ENCODE measurements at places on chromosomes 4 and X.

GRCh38 chrX:25925946-25926345, 212.2 kb upstream of the MAGEB18 start:
- no peak for DNase-seq

DNA sequence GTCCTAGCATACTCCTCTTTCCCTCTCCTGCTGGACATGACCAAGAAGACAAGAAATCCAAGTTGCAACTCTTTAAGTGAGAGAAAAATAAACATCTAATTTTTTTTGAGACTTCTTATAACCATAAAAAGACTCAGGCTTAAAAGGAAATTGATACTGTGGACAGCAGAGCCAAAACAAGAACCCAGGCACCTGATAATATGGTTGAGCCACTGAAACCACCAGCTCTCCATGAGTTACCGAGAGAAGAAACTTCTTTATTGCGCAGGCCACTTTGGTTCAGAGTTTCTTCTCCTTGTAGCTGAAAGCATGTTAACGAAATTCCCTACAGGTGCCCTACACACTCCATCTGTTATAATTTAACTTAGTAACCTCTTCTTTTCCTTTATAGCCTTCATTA, 11.3 kb upstream of the SPCS3 start:
- no peak for DNase-seq

DNA sequence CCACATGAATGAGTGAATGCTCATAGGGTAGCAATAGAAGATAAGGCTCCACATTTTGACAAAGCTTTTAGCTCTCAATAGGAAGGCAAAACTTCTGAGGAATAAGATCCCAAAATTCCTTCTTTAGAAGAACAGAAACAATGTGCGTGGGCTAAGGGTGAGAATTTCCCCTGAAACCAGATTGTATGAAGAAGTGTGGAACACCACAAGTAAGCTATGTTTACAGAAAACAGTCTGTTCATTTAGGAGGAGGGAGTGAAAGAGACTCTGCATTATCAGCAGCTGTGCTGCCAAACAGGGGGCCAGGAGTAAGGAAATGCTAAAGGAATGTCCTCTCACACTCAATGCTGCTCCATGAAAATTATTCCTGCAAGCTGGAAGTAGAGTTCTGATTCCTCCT, 851.6 kb downstream of the CENPC start:
- no peak for DNase-seq

- peak; percentile 33 for DNase-seq
Observed at GRCh38 chr4:8192748-8193738, 6.0 kb upstream of the SH3TC1 start.

DNA sequence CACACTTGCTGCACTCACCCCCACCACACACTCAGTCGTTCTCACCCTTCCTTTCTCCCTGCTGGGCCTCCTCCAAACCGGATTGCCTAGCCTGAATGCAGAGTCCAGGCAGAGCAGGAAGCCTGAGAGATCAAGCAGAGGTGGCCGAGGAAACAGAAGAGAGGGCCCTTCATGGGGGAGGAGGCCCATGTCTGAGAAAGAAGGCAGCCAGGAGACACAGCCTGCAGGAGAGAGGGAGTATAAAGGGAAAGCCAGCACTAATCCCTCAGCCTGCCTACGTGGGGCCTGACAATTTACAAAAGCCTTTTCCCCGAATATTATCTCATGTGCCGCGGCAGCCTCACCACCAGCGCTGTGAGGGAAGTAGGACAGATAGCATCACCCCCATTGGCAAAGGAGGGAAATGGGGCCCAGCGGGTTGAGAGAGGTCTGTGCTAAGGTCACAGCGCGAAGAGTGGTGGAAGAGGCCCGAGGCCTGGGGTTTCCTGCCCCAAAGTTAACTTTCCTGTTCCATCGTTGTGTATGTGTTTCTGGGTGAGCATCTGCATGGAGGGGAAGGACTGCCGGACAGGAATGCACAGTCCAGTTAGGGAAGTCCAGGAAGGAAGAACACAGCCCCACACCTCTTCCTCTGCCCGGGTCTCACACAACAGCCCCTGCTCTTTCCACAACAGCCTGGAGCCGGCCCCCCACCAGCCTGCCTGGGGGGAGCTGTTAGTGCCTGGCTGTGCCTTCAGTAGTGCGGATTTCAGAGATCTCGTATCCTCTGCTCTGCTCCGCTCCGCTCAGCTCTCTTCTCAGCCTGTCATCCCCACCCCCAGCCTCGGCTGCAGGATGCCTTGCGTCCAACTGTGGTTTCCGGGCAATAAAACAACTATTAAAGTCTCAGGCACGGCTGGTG, 50.9 kb upstream of the BCOR start:
- no peak for DNase-seq

DNA sequence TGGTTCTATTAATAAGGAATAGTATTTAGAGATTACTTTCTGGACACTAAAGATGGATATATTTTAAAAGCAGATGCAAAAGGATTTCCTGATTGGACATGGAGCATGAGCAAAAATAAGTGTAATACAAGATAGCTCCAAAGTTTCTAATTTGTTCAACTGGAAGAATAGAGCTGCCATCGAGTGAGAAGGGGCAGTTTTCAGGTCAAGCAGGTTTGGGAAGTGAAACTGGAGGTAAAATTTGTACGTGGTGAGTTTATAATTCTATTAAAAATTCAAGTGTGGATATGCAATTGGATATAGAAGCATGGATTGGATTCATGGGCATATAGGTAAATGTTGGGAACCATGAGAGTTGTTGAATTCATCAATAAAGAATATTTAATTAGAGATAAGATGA, 31.8 kb downstream of the PRDM8 start:
- DNase-seq: no peak

DNA sequence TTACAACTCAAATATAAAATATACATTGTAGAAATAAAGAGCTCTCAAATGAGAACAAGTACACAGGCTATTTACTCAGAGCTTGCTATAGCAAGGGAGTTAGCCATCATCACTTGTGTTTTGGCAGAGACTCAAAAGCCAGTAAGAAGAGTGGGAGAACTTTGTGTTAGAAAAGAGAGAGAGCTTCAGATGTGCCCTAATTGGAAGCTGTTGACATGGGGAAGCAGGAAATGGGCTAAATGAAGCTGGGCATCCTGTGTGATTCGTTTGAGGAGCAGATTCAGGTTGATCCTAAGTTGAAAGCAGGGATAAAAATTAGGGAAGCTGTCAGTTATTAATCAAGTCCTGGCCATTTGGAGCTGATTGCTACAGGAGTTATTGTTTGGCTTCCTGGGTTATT, 207.4 kb upstream of the MAOA start:
- no peak for DNase-seq

DNA sequence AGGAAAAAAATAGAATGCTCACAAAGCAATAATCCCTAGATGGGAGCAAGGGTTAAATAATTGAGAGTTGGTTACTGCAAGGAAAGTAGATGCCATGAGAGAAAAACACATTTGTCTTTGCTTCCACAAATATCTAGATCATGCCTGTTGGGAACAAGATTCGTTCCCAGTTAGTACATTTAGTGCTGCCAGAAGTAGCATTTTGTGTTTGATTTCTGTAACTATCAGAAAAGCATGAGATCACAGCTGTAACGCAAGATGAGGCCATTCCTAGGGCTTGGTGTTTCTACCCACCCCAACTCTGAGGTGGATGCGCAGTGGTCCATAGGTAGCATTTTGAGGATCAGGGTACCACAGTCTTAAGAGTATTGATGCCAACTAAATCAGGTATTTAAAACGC, 20.4 kb upstream of the PDK3 start:
- DNase-seq: no peak

DNA sequence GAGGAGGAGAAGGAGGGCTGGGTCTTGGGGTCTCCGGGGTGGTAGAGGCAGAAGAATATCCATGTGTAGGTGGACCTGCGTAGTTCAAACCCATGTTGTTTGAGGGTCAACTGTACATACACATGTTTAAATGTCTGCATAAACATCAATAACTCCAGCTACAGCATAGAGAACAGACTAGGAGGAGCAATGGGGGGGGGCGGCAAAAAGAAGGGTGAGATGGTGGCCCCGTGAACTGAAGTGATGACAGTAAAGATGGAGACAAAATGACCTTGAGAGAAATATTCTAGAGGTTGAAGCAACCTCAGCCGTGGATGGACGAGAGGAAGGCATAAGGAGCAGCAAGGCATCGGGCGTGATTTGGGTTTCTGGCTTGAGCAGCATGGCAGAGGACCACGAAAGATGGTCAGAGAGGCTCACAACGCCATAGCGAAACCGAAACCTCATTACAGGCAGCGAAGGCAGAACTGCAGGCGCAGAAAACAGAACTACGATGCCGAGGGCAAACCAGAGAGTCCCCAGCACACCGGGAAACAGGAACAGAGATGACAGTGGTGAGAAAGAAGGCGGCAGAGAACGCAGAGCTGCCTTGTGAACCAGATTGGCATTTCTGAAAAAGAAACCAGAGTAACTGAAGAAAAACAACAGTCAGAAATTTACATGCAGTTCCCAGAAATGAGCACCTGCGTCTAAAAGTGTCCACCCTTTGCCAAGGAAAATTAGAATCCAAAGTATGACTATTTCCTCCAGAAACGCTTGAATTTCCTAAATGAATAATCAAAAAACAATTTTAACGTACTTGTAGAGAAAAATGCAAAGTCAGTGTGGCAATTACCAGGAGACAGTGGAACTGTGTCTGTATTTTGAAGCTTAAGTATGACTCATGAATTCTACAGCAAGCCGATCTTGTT, 50.3 kb upstream of the ENPP6 start:
- DNase-seq: no peak

GRCh38 chrX:96126182-96126581, 558.5 kb upstream of the DIAPH2 start:
- DNase-seq: no peak

DNA sequence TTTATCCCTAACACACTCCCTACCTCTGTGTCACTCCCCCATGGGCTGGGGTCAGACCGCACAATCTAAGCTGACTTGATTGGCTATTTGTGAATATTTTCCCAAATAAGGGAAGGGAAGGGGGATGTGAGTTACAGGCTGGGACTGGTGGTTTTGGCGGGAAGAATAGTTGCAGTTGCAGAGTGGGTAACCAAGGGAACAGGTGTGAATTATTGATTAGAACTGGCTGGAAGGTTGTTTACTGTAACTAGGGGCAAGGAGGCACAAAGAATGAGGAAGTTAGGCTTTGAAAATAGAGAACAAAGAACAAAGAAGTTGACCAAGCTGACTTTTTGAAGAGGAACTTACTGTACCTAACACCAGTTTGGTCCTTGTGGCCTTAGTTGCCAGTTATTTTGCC, 88.0 kb upstream of the XAGE2 start:
- no peak for DNase-seq

- DNase-seq: no peak
Observed at GRCh38 chr4:179361978-179362486, 1919.8 kb upstream of the AGA start.

- DNase-seq: no peak
Observed at GRCh38 chr4:189443341-189443740, 497.3 kb upstream of the FRG1 start.

GRCh38 chr4:4974727-4975126, 44.5 kb downstream of the CYTL1 start:
- DNase-seq: no peak

DNA sequence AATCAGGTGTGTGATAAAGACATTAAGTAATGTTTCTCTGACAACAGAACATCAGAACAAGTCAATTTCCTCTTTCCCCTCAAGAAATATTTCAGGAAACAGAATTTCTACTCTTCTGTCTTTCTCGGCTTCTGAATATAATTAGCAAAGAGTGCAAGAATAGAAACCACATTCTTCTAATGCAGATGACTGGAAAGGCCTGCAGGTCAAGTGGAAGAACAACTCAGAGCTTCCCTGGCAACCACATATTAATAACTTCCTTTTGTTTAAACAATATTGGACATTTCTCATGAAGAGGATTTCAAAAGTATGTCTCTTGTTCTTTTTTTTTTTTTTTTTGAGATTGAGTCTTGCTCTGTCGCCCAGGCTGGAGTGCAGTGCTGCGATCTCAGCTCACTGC, 225.5 kb downstream of the PARM1 start:
- no peak for DNase-seq

GRCh38 chr4:33493231-33493630, 2751.1 kb downstream of the ARAP2 start:
- no peak for DNase-seq

DNA sequence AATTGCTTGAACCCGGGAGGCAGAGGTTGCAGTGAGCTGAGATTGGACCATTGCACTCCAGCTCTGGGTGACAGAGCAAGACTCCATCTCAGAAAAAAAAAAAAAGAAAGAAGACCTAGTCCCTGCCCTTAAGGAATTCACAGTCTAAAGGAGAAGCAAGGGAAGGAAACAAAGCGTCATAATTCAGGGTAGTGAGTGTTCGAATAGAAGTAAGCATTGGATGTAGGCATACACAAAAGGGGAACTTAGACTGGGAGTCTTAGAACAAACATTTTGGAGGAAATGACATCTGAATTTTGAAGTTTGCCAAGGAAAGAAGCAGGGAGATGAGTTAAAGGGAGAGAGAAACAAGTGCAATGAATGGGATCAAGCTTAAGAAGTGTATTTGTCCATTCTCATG, 32.4 kb downstream of the PPM1K start:
- no peak for DNase-seq

GRCh38 chrX:131199091-131199490, 90.0 kb downstream of the IGSF1 start:
- no peak for DNase-seq

- peak; percentile 19 for DNase-seq
Observed at GRCh38 chr4:121370729-121371325, 10.0 kb downstream of the QRFPR start.

- no peak for DNase-seq
Observed at GRCh38 chr4:600850-601515, 24.4 kb upstream of the PDE6B start.

- DNase-seq: peak; percentile 25
Observed at GRCh38 chrX:106397788-106398538, 213.8 kb upstream of the RADX start.
